ENCODE measurements at places on chromosomes 3 and 15. TPM values are rescaled to one million over a fixed set of nuclear protein-coding genes. Genes with fewer than 3 reads are reported as not detected.

Gene DUOX1
- 1.0 TPM for total RNA-seq

Gene CYP11A1
- 0.24 TPM for total RNA-seq

Gene POTEB3
- not detected for total RNA-seq

Gene NPAP1
- total RNA-seq: not detected

Gene CGNL1
- 10.0 TPM for total RNA-seq

Gene TUSC7
- not detected for total RNA-seq

Gene LOXL1
- total RNA-seq: 15.9 TPM

Gene C3orf85
- total RNA-seq: not detected

Gene NR1I2
- total RNA-seq: not detected

DNA sequence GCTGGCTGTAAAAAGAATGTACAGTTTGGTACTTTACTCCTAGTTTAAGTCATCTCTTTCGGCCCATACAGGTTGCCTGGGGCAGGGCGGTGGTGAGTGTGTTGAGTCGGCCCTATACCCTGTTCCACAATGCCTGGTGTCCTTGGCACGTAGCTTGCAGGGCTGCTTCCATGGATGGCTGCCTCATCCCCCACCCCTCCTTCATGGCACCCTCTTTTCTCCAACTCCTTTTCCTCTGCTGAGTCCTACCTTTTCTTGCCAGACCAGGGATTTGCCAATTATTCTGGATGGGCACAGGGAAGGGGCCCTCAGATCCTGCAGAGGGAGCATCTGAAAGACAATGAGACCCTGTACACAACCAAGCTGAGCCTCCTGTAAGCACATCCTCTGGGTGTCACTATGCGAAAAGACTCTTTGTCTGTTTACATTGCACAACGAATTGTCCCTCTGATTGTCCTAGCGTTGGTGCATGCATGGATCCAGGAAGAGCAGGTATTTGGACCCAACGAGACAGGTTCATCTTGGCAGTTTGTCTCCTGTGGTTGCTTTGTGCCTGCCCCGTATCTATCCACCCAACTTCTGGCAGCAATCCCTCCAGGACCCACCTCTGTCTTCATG is 73.6 kb upstream of the CGNL1 start:
- no peak for DNase-seq

DNA sequence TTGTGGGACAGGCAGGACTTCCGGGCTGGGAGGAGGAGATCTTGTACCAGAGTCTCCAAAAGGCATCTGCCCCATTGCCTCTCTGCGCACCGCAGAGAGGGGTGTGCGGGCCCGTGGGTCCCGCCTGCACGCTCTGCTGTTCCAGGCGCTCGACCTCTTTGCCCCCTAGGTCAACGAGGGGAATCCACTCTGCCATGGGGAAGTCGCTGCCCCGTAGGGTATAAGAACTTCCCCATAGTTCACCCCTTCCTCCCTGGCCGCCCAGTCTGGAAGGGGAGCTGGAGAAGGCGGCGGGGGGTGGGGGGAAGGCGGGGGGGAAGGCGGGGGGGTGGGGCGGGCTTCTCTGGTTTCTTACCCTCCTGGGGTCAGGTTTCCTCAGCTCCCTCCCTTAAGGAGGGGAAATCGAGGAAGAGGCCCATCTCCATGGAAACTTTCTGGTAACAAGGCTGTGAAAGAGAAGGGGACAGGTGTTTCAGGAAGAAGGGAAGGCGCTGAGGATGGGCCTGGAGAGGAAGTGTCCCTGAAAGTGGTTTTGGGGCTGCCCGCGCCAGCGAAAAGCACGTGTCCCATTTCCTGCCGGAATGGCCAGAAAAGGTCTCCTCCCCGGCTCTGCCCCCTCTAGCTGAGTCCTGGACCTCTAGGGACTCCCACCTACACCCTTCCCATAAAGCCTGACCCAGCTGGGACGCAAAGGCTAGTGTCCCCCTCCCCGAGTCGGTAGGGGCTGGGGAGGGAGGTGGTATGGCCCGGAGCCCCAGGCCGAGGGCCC is 27.5 kb downstream of the NR1I2 start:
- no peak for DNase-seq

- no peak for DNase-seq
Observed at GRCh38 chr3:146256851-146257486, 6.1 kb upstream of the PLSCR4 start.

DNA sequence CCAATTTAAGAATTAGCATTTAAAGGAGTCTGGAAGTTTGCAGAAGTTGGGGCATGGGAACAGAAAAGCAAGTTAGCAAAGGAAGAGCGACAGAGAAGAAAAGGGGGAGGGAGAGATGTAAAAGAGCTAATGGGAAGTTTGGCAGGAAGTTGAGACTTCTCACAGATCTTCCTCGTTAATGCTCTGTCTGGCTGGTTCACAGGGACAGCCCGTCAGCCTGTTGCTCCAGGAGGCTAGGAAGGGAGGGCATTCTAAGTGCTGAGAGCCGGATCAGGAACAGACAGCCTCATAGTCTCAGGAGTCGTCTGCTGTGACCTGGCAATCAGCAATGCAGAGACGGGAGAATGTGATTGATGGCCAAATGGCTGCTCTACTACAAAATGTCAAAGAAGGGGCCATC is 150.3 kb downstream of the AGBL1 start:
- no peak for DNase-seq

GRCh38 chr3:65033576-65033975 is 345.8 kb upstream of the ADAMTS9 start:
- no peak for DNase-seq

DNA sequence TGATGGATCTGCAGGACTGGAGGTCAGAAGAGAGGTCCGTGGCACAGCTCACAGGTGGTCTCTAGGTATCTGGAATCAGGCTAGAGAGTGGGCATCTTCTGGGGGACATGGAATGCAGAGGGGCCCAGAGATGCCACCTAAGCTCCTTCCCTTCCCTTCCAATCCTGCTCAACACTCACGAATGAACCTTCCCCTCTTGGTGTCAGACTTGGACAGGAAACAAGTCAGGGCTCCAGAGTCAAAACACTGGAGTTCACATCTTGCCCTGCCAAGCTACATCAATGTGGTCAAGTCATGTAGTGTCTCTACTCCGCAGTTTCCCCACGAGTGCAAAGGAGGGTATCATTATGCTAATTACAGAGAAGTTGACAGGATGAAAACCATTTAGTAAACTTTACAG is 16.0 kb upstream of the RBPMS2 start:
- DNase-seq: no peak

DNA sequence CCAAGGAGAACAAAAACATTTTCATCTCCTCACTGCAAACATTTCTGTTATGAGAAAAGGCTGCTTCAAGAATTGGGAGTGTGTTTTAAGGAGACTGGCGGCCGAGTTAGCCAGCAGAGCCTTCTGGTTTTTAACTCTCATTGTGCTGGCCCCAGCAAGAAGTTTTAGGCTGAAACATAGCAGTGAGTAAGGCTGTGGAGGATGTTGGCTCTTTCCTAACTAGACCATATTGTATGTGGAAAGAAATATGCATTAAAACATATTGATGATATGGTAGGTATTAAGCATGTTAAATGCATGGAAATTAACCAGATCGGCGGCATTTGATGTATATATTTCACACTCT is 90.7 kb downstream of the TIGIT start:
- DNase-seq: no peak

GRCh38 chr3:154981201-154981600 is 98.9 kb upstream of the MME start:
- DNase-seq: no peak

DNA sequence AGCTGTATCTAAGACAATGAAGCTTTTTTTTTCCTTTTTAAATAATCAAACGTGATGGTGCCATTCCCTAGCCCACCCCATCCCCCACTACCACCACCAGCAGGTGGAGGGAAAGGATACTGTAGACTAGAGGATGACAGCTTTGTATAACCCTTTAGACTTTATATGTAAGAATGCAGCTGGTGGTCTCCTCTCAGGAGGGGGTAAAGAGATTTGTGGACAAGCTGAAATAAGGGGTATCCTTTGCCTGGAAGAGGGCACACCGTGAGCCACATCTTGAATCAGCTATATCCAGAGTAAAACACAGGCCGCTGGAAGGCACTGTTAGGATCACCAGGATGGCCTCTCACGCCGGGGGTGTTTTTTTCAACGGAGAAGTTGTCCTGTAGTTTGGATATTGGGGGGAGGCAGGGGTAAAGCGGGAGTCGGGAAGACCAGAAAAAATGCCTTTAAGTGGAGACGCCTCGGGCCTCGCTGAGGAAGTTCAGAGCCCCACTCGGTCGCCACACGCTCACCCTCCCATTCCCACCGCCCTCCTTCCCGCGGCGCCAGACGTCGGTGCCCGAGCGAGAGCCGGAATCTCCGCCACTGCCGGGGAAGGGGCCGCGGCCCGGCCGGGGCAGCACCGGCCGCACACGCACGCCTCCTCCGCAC is 986 bp downstream of the KPNA4 start:
- DNase-seq: no peak

GRCh38 chr15:47516972-47517371 is 200.3 kb upstream of the SEMA6D start:
- no peak for DNase-seq

DNA sequence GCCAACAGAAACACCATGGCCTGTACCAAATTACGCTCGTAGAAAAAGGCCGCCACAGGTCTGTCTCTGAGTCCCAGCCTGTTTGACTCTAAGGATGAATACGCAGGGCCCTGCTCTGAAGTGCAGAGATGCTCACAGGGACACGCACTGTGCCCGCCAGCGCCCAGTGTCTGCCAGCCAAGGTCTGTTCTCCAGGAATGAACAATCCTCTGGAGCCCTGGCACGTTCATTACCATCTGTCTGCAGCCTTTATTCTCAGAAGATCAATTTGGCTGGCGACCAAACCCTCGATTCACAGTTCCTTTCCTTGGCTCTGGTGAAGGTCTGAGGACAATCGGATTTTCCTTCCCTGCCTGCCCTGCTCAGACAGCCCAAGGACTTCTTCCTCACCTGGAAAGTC is 66.3 kb downstream of the NIPA2 start:
- no peak for DNase-seq

DNA sequence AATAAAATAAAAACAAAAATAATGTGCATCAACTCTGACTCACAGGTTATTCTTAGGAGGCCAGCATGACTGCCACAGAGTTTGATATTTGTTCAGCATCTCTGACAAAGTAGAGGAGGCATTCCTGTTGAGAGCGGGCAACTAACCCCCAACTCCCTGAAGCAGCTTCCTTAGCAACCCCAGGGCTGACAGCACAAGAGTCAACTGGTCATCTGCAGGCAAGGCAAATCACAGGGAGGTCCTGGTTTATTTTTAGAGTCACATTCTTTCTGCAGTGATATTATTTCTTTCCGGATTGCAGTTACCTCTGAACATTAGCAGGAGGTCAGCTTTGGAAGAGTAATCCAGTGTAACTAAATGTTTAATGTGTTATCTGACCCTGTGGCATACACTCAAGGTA is 273.0 kb downstream of the PLCL2 start:
- DNase-seq: peak; percentile 45

DNA sequence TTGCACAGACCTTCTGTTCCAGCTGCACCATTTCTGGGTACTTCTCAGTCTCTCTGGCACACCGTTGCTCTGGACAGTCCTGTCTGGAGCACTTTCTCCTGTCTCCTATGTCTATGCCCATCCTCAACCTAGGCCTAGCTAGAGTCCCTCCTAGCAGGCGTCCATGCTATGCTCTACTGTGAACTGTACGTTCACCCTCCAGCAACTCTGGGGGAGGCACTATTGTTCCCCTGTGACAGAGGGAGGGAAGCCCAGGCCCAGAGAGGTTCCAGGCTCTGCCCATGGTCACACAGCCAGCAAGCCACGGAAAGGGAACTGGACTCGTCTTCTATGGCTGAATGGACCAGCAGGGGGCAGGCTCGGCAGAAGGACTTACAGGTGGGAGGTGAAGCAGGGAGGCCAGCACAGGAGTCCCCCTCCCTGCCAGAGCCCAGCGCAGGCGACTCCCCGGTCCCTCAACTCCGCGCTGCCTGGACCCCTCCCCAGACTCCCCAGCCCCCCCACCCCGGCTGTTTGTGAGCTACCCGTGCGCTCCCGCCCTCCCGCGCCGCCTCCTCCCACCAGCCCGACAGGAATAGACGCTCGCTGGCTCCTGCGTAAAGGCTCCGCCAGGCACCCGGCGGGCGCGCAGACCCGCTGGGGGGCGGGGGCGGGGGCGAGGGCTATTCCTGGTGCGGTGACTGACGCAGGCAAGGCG is 1.7 kb upstream of the LINGO1 start:
- DNase-seq: peak; percentile 77

DNA sequence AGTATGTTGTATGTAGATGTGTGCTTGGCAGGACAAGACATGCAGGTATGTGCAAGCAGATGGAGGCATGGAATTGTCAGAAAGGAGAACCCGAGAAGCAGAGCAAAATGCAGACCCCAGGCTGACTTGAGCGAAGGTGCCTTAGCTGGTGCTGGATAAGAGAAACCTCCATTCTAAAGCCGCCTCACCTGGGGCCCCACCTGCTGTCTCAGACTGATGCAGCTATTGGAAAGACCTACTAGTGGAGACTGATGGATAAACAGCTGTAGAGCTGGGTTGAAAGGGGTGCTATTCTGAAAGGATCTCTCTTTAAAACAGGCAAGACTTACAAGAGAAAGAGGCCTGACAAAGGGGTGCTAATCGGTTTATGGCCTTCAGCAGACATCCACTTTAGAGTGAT is 86.2 kb downstream of the EPHB1 start:
- no peak for DNase-seq

- no peak for DNase-seq
Observed at GRCh38 chr3:30222441-30222840, 384.0 kb upstream of the TGFBR2 start.

- no peak for DNase-seq
Observed at GRCh38 chr3:132038198-132038825, 3.5 kb upstream of the CPNE4 start.

DNA sequence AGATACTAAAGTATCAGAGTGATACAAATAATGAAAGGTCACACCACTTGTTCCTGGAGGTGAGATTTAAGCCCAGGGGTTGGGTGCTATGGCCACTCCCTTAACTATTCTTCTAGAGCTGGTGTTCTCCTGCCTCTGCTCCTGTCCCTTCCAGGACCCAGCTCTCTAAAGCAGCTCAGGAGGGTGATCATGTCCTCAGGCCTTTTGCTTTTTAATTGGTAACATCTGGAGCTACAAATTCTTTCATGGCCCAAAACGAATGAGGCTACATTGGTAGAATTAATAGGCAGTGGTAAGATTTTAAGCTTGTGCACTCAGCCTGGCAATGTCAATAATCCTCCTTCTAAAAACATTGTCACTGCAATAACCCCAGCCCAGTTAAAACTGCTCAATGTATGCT is 38.2 kb upstream of the CNOT10 start:
- no peak for DNase-seq

DNA sequence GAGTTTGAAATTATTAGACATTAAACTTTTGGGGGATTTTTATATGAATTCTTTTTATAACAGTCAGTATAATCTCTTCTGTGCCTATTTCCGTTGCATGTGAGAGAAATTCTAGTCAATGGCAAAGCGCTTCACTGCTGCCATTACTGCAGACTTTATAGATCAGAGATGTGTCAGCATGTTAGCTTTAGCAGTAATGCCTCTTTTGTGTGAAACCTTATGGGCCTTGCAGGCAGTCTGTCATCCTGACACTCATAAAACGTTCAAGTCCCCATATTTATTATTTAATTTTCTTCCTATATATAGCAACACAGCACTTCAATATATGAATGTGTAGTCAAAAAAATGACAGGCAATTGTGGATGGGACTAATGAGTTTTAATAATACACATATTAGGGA is 191.0 kb downstream of the NLGN1 start:
- no peak for DNase-seq

GRCh38 chr3:177058648-177059047 is 138.6 kb downstream of the TBL1XR1 start:
- no peak for DNase-seq
